ENCODE measurements at places on chromosomes 6 and 20. TPM values are rescaled to one million over a fixed set of nuclear protein-coding genes. Genes with fewer than 3 reads are reported as not detected.

MCHR2 gene
- total RNA-seq, result not detected

ARMH2 gene
- total RNA-seq, result not detected

DACT2 gene
- not detected for total RNA-seq

GTSF1L gene
- total RNA-seq, result not detected

PAX1 gene
- not detected for total RNA-seq

SPACA1 gene
- total RNA-seq, result not detected

HSPA12B gene
- total RNA-seq, result not detected

ARFGEF3 gene
- not detected for total RNA-seq

GDAP1L1 gene
- not detected for total RNA-seq

DNA sequence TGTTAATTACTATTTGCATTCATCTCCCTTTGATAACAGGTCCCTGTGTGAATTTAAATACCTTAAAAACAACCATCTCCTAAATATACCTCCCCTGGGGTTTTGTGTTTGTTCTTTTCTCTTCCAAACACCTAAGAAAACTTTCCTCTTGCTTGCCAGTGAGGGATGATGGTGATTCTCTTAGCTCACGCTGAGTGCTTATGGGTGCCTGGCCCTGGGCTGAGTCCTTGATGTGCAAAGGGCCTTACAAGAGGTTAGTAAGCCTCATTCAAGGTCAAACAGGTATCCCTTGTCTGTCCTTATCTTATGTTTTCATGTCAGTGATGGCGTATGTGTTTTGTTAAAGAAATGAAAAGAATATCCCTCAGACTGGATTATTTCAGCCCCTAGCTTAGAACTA, 76.3 kb downstream of the SYCP2L start:
- no peak for DNase-seq

GRCh38 chr6:26197933-26198721, 110.9 kb downstream of the HFE start:
- peak; percentile 64 for DNase-seq

GRCh38 chr6:90256698-90257485, 39.8 kb downstream of the BACH2 start:
- DNase-seq, result no peak

DNA sequence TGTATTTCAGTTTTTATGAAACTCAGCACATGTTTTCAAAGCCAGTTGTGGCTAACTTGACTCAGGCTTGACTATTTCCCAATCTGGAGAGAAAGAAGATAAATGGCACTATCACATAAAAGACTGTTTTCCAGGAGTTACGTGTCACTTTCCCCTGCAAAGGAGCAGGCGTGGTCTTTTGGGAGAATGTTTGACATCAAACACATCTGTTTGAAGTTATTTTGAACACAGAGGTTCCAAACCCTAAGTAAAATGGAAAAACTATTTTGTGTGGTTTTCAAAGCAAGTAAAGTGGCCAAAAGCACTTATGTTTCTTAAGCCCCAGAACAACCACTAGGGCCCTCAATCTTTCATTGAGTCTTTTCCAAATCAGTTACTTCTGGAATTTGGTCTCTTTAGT, 89.7 kb downstream of the FOXF2 start:
- DNase-seq, result no peak

GRCh38 chr6:131532580-131533039, 40.4 kb upstream of the ARG1 start:
- no peak for DNase-seq

GRCh38 chr20:39698752-39699151, 736.6 kb downstream of the DHX35 start:
- no peak for DNase-seq

- peak; percentile 93 for DNase-seq
Measured at GRCh38 chr6:52503851-52504781, 72.7 kb downstream of the TRAM2 start.

DNA sequence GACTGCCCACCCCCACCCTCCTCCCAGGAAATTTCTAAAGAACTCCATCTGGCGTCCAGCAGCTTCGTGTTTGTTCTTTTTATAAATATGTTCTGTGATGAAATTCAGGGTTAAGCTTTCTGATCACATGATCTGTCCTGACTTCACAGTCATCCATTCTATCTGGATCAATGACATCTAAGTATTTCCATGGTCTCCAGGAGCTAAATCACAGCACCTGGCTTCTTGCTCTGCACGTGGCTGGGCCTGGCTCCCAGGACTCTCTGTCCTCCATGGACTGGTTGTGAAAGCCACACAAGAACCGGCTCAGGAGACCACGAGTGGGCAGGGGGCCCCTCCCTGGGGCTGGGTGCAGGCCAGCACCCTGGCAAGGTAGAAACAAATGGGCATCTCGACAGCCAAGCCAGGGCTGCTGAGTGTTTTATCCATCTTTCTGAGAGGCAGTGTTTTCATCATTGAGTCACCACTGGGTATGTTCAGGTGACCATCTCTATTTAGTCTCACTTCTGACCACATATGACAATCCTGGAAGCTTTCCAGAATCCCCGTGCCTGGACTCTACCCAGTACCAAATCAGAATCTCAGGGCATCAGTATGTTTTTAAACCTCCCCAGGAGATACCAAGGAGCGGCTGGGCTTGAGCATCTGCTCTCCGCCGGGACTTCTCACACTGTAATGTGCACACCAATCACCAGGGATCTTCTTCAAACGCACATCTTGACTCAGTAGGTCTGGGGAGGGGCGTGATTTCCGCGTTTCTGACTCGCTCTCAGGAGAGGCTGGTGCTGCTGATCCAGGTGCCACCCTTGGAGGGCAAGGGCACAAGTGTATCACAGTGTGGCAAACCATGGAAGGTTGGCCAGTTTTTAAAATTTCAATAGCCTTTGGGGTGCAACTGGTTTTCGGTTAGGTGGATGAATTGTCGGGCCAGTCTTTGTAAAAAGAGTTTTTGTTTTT, 31.6 kb upstream of the PXDC1 start:
- no peak for DNase-seq

GRCh38 chr20:10652660-10653261, 21.0 kb downstream of the JAG1 start:
- no peak for DNase-seq

DNA sequence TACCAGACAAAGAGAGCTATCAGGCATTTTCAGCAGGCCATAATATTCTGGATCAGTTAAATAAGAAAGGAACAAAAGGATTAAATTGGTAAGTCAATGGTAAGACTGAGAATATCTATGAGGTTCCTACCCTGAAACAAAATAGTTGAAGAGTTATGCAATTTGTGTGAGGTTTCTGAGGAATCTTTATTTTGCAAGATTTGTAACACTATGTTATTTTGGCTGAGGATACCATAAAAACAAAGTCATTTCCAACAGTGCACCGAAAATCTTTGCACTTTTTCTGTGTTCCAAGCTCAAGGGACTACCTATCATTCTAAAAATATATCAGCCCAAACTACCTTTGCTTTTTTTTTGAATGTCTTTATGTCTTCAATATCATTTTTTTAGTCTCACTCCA, 383.3 kb upstream of the CITED2 start:
- DNase-seq, result no peak

DNA sequence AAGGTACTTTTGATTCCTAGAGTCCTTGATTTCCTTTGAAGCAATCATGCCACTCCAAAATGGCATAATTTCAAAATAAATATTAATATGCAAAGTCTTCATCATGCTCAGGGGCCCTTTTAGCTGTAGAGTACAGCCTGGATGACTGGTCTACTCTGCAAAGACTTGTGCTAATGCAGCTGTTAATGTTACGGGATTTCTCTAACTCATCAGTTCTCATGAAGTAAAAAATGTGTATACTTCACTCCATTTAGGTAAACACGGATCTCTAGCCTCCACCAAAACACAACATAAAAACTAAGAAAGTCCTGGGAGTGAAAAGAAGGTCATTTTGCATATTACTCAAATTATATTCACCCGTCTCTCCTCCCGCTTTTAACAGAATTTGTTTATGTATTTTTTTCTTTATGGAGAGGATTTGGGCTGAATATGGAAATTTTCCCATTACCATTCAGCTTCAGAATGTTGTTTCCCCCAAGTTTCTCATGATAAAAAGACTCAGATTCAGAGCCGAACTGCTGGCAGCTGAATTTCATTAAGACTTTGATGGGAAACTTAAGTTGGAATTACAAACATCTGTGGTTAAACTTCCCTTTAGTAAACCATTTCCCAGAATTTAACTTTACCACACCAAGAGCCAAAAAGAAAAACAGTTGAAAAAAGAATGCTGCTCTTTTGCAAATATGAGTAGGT, 8.7 kb downstream of the LAMA4 start:
- no peak for DNase-seq

DNA sequence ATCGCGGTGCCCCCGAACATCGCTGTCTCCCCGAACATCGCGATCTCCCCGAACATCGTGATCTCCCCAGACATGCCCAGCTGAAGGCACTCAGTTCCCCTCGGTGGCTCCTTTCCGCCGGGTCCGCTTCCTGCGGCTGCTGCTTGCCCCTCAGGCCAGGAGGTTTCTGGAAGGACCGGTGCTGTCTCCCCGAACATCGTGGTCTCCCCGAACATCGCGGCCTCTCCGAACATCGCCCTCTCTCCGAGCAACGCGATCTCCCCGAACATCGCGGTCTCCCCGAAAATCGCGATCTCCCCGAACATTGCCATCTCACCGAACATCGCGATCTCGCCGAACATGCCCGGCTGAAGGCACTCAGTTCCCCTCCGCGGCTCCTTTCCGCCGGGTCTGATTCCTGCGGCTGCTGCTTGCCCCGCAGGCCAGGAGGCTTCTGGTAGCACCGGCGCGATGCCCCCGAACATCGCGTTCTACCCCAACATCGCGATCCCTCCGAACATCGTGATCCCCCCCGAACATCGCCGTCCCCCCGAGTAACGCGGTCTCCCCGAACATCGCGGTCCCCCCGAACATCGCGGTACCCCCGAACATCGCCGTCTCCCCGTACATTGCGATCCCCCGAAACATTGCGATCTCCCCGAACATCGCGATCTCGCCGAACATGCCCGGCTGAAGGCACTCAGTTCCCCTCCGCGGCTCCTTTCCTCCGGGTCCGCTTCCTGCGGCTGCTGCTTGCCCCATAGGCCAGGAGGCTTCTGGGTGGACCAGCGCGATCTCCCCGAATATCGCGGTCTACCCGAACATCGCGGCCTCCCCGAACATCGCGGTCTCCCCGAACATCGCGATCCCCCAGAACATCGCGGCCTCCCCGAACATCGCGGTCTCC, 808 bp downstream of the ULBP1 start:
- peak; percentile 20 for DNase-seq

GRCh38 chr6:52725535-52726192, 37.6 kb downstream of the GSTA2 start:
- DNase-seq, result no peak

- no peak for DNase-seq
Measured at GRCh38 chr20:56429502-56429901, 17.4 kb downstream of the CASS4 start.

GRCh38 chr6:41040940-41041536, 1.2 kb upstream of the TSPO2 start:
- DNase-seq, result no peak

- no peak for DNase-seq
Measured at GRCh38 chr20:46209930-46210671, 92.0 kb downstream of the CD40 start.

DNA sequence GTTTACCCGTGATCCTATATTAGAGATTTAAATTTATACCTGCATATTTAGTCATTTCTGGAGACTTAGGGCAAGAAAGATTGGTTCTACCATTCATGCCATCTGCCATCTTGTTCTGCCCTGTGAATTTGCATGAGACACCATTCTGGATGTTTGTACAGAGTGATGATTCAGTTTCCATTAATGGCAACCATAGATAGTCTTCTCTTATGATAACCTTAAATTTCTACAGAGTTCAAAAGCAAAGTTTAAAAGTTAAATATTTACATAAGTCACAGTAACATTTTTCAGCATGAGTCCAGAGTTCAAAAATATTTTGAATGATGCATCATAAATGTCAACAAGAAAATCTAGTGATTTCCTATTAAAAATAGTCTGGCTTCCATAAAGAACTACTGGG, 23.2 kb downstream of the PLCB1 start:
- DNase-seq, result no peak

DNA sequence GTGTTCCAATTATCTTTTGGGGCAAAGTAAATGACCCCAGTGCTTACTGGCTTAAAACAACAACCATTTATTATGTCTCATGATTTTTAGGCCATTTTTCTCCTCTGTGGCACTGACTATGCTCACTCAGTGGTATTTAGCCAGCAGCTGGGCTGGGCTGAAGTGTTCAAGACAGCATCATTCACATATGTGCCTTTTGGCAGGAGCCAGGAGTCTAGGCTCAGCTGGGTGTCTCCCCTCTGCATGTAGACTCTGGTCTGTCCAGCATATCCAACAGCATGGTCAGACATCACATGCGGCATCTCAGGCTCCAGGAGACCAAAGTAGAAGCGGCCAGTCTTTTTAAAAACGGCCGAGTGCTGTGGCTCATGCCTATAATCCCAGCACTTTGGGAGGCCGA, 120.3 kb upstream of the TOP1 start:
- DNase-seq, result no peak

GRCh38 chr20:34915749-34916455, 39.5 kb downstream of the ACSS2 start:
- DNase-seq, result no peak

Data from G401 (cell line).